ENCODE measurements at places on chromosomes 12 and 14. TPM values are rescaled to one million over a fixed set of nuclear protein-coding genes. Genes with fewer than 3 reads are reported as not detected.

KHNYN gene
- 38.4 TPM for total RNA-seq

SEL1L gene
- total RNA-seq, result 92.2 TPM

B4GALNT1 gene
- total RNA-seq, result 0.27 TPM

TPH2 gene
- not detected for total RNA-seq

KRT85 gene
- total RNA-seq, result not detected

GPR137C gene
- total RNA-seq, result 0.53 TPM
